Mesenteric fat pad (tissue), 1 donor: ENCODE measurements at places on chromosomes 7 and 10. TPM values are rescaled to one million over a fixed set of nuclear protein-coding genes. Genes with fewer than 3 reads are reported as not detected.

Gene GPR26
- not detected for total RNA-seq

Gene STRIP2
- 0.19 TPM for total RNA-seq

Gene CD36
- 2,225 TPM for total RNA-seq

Gene FAM25A
- not detected for total RNA-seq

Gene MOGAT3
- not detected for total RNA-seq

Gene ABCC2
- 2.8 TPM for total RNA-seq

Gene HUS1
- total RNA-seq: 35.8 TPM

Gene CHCHD2
- total RNA-seq: 249 TPM

Gene EPO
- total RNA-seq: not detected

Gene GPR37
- not detected for total RNA-seq

Gene VKORC1L1
- total RNA-seq: 147 TPM

Gene TFR2
- 0.29 TPM for total RNA-seq

Gene TAS2R3
- 0.61 TPM for total RNA-seq

Gene NOS3
- total RNA-seq: 57.1 TPM

Gene CCNY
- total RNA-seq: 73.9 TPM

Gene DENND2A
- total RNA-seq: 24.6 TPM

Gene SPACDR
- 0.96 TPM for total RNA-seq

Gene TMEM254
- 17.8 TPM for total RNA-seq

Gene NEUROD6
- total RNA-seq: not detected

Gene ADAP1
- 19.2 TPM for total RNA-seq

Gene SPDYE5
- total RNA-seq: not detected

Gene CAMK2B
- total RNA-seq: 1.2 TPM

Gene NRG3
- total RNA-seq: 0.19 TPM

Gene AOAH
- 9.4 TPM for total RNA-seq

Gene RNF32
- total RNA-seq: not detected

Gene KCNIP2
- 151 TPM for total RNA-seq

Gene PRTFDC1
- 2.7 TPM for total RNA-seq

Gene PRSS2
- 9.3 TPM for total RNA-seq

Gene HOXA9
- 10.4 TPM for total RNA-seq

Gene VGF
- 0.22 TPM for total RNA-seq
